ENCODE measurements at places on chromosomes 6 and 20. TPM values are rescaled to one million over a fixed set of nuclear protein-coding genes. Genes with fewer than 3 reads are reported as not detected.

DNA sequence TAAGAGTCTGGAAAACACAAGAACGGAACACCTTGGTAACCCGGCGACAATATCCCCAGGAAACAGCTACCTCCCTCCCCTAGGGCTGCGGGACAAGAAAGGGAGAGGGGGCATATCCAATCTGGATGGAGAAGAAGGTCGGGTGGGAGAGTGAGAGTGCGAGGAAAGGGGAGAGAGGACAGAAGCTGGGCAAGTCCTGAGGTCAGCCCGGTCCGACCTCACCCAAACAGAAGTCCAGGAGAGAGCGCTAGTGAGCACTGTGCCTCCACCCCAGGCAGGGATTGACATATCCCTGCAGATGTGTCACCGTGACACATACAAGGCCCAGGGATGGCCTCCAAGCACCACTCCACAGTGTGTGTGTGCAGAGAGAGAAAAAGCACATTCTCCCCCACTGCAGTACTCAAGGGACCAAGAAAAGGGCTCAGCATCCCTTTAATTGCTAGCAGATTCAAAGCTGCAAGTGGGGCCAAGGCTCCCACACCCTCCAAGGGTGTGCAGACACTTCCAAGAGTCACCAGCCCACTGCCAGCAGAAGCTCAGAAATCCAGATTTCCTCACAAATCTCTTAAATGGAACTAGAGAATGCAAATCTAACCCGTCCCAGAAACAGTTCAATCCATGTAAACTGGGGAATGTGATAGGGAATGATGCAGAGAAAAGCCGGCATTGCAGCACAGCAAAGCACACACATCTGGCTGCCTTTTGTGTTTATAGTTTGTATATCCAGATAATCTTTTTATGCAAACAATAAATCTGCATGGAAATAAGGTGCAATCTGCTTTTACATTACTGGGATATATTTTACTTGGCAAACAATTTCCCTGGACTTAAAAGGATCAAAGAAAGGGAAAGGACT is 3.1 kb downstream of the PXDC1 start:
- peak; percentile 82 for DNase-seq

The EPPIN gene
- not detected for total RNA-seq

DNA sequence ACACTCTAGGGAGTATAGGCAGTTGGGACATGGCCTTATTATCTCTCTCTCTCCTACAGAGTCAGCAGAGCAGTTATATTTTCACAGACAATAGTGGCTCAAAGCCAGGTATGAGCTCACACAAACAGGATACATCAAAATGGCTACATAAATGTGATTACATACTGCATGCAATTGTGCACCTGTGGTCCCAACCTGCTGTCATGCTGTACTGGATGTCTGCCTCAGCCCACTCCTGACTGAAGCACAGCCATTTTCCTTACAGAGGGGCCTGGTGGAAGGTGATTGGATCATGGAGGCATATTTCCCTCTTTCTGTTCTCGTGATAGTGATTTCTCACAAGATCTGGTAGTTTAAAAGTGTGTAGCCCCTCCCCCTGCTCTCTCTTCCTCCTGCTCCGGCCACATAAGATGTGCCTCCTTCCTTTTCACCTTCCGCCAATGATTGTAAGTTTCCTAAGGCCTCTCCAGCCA is 37.0 kb upstream of the SAMHD1 start:
- DNase-seq = no peak

- no peak for DNase-seq
Observed at GRCh38 chr20:17457588-17458190, 73.5 kb downstream of the BFSP1 start.

Data from heart left ventricle (tissue), 16 donors.